Dorsolateral prefrontal cortex (tissue), 122 donors: ENCODE measurements at places on chromosomes 16 and 17.
A peak's percentile ranks its signal among the peaks of the same experiment; 100 is the strongest.

- peak; percentile 97 for DNase-seq
Observed at GRCh38 chr17:81683584-81684441, at the start of the genes ARL16 and HGS. Gene ARL16, minus strand, starts transcription at chr17:81683797. Its CDS starts 44 bp downstream, at chr17:81683753. Gene HGS, plus strand, starts transcription at chr17:81684011. Its CDS starts 56 bp downstream, at chr17:81684067.

GRCh38 chr16:57616241-57616640, 12.2 kb upstream of the ADGRG1 start:
- no peak for DNase-seq

DNA sequence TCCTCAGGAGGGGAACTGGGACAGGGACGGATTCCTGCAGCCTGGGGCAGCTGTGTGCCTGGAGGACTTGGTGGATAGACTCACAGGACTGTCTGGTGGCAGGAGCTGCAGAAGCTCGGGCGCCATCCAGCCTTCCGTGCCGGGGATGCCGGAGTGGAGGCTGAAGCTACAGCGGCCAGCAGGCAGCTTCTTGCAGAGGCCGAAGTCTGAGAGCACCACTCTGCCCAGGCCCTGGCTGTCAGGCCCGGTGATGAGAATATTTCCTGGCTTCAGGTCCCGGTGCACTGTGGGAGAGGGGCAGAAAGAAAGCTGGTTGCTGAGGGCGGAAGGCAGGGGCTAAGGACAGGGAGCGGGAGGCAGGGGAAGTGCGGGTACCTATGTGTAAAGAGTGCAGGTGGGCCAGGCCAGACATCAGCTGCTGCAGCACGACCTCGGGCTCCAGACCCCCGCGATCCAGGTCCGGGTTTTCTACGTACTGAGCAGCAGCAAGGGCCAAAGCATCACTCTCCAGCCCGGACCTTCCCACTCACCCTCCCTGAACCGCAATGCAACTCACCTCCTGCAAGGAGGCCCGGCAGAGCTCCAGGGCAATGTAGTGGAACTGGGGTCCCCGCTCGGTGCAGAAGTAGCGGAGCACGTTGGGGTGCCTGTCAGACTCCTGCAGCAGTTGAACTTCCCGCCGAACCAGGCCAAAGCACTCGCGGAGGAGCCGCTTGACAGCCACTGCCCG, 16.1 kb downstream of the PLK1 start:
- no peak for DNase-seq

DNA sequence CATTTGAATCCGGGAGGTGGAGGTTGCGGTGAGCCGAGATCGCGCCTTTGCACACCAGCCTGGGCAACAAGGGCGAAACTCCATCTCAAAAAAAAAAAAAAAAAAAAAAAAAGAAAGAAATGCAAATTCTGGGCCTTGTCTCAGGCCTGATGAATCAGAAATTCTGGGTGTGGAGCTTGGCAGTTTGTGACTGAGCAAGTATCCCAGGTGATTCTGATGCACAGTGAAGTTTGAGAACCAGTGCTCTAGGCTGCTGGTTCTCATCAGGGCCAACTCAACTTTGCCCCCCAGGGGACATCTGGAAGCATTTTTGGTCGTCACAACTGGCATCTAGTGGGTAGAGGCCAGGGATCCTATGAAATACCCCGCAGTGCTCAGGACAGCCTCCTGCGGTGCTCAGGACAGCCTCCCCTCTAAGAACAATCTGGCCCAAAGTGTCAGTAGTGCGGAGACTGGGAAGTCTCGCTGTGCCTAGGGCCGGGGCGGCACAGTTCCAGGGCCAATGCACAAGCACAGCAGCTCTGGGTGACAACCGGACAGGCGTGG, 55.9 kb downstream of the SDK2 start:
- DNase-seq = no peak

DNA sequence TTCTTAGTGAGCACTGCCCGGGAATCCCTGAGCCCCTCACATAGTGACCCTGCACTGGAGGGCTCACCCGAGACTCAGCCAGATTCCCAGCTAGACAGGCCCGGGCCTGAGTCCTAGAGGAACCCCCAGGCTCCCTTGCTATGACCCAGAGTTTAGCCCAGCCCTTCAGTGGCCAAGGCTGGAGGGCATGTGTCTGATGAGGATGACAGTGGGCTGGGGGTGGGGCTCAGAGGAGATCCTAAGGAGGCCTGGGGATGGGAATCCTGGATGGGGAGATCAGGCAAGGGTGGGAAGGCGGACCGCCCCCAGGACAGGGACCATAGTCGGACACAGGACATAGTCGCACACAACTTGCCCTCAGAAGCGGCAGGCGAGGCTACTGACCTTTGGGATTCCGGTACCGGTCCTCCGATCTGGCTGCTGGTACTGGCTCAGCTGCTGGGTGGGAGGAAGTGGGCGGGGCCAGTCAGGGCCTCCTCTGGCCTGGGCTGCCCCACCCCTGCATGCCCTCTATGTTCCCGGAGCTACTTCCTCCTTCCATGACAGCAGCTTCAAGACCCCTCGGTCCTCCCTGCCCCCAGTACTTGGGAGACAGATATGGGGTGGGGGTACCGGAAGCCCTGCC, 1.1 kb downstream of the CD79B start:
- no peak for DNase-seq

DNA sequence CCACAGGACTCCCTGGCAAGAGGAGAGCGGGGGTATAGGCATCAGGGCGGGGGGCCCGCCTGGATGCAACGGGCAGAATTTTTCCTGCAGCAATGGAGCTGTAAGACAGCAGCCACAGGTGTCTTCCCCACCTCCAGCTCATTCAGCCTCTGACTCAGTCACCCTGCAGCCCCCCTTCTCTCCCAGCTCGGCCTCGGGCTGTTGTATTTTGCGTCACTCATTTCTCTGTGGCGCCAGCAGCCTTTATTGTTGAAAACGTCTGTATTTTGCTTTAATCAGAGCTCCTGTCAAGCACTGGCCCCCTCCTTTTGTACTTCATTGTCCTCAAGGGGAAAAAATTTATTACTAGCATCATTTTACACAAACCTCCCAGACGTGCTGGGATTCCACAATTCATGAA, 117.7 kb downstream of the WSCD1 start:
- no peak for DNase-seq
